ENCODE measurements at places on chromosomes 6 and 20.

DNA sequence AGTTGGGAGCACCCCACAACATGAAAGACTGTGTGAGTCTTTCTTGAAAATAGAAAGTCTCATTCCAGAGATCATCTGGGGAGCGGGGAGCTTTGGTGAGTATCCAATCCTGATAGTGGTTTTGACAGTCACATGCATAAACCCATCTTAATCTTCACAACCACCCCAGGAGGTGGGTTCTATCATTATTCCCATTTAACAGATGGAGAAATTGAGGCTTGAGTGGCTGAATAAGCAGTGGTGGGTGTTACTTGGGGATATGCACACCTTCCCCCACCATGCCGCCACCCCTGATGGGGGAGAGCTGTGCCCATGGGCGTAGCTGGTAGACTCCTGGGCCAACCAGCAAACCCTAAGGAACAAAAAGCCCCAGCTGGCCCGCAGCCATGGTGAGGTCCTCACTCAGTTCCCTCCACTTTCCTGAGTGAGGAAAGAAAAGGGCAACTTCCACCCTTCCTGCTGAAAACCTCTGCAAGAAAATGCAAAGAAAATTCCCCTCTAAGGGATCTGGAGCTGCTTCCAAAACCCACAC, 99.8 kb downstream of the SNX5 start:
- no peak for DNase-seq

DNA sequence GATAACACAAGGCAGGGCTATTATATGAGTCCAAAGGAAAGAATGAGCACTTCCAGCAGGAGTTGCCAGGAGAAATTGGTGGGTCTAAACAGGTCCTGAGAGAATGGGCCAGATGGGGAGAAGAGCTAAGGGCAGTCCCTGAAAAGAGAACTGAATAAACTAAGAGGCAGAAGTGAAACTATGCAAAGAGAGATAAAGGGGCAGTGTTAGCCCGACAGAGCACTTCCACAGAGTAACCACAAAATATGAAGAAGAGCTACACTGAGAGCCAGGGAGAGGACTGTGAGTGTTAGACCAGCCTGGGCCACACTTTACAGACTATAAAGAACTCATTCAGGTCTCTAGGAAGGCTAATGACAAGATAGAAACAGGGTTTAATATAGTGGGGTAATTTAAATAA, 43.8 kb downstream of the RALGAPA2 start:
- no peak for DNase-seq

GRCh38 chr20:61524951-61525666, 273.0 kb downstream of the CDH4 start:
- no peak for DNase-seq

GRCh38 chr6:154521412-154521811, 10.9 kb upstream of the CNKSR3 start:
- DNase-seq: no peak

GRCh38 chr6:98833307-98834059, 891 bp upstream of the POU3F2 start:
- DNase-seq: no peak

- no peak for DNase-seq
Measured at GRCh38 chr20:24468401-24469115, 871 bp upstream of the SYNDIG1 start.

GRCh38 chr6:28383235-28384142, 16.1 kb downstream of the ZSCAN12 start:
- no peak for DNase-seq
